Stimulated activated CD8-positive, alpha-beta memory T cell treated with anti-CD3 and anti-CD28 coated beads, Interleukin-2, amount 100 ng/mL, for 48 hours (primary cell): ENCODE measurements at places on chromosomes 4 and X.

DNA sequence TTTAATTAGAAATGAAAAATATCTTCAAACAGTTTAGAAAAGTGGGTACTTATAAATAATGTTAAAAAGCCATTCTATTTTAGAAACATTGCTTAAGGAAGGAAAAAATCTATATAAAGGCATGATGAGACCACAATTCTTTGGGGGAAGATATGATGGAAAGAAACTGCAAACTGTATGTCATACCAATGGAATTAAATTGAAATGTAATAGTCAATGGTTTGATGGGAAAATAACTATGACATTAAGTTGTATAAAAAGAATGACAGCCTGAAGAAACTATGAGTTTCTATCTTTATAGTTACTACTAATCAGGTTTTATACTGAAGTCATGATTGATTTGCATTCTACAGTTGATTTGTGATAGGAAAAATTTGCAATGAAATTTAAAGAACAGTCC is 40.3 kb upstream of the CAMK2D start:
- DNase-seq, result no peak

DNA sequence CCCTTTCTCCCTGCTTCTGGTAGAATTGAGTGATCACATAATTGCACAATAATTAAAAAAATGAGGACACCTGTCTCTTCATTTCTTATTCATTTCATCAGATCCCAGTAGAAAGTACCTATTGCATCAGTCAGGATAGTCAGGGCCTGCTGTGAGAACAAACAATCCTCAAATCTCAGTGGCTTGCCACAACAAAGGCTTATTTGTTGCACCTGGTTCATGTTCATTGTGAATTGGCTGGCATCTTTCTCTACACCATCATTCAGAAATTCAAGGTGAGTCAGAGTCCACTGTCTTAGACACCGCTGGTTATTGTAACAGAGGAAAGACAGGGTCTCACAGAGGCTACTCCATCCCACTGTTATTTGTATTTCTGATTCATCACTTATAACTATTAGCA is 409.8 kb downstream of the STIM2 start:
- DNase-seq, result no peak

- DNase-seq, result no peak
Measured at GRCh38 chr4:125084608-125085007, 230.1 kb upstream of the FAT4 start.

DNA sequence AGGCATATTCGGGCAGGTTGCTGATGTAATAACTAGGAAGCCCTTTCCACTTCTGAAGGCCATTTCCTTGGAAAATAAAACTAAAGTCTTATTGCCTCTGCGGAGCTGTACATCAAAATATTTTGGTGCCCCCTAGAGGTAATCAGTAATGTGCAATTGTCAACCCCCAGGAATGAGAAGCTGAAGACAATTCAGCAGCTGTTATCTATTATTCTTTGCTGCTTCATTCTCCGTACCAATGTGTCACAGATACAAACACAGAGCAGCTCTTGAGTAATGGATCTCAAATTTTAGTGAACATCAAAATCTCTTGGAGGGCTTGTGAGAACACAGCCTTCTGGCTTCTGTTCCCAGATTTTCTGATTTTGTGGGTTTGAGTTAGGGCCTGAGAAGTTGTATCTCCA is 3.5 kb upstream of the SLIT2 start:
- no peak for DNase-seq

GRCh38 chr4:101862595-101862994 is 72.1 kb downstream of the BANK1 start:
- DNase-seq, result no peak

GRCh38 chrX:110938977-110939732 is 143.5 kb upstream of the CHRDL1 start:
- DNase-seq, result no peak

DNA sequence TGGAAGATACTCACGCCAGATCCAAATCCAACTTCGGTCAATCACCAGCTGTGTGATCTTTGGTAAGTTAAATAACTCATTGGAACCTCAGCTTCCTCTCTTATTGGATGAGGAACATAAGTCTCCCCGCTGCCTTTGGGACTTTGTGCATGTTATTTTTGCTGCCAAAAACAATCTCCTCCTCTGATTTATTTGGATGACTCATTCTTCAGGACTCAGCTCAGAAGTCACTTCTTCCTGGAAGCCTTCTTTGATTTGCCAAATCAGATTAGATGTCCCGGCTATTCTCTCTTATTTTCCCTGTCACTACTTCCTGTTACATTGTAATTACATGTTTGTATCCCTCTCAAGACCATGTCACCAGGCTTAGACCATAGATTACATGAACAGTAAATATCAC is 138.0 kb upstream of the BOD1L1 start:
- DNase-seq, result no peak

GRCh38 chr4:80143307-80143679 is 54.0 kb upstream of the PRDM8 start:
- DNase-seq, result no peak

GRCh38 chr4:20878806-20879205 is 178.5 kb downstream of the PACRGL start:
- DNase-seq, result no peak

DNA sequence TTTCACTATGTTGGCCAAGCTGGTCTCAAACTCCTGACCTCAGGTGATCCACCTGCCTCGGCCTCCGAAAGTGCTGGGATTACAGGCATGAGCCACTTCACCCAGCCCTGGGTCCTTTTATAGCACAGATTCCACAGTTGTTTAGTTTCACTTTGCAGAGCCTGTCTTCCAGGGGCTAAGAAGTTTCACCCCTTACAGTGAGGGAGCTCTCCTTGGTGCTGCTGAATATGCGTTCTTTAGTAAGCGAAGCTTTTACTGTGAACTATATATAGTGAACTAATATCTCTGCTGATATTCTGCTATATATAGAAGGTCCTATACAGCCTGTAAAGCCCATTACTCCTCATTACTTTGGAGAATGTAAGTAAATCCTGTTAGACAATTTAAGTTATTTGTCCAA is 4.2 kb downstream of the TCEAL6 start:
- DNase-seq, result no peak
